Activated naive CD4-positive, alpha-beta T cell treated with anti-CD3 and anti-CD28 coated beads, Interleukin-2, amount 10 ng/mL, durations not matched to agents 7 days and 5 days (primary cell): ENCODE measurements at places on chromosomes 7 and 10.

DNA sequence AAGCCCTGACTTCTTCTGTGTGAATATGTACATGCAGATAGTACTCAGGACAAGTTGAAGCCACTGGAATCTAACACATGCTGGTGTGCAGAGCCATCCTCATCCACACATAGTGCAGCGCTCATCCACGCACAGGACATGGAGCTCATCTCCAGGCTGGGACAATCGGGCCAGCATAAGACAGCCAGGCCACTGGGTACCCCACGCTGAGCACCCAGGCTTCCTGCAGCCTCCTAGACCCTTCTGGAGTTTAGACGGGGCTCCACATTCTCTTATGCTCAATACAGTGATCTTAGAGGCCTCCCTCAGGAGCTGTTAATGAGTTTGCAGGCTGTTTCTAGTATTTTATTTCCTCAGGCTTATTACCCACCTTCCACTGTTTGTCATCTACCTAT lies 238.9 kb downstream of the TNS3 start:
- DNase-seq = no peak

DNA sequence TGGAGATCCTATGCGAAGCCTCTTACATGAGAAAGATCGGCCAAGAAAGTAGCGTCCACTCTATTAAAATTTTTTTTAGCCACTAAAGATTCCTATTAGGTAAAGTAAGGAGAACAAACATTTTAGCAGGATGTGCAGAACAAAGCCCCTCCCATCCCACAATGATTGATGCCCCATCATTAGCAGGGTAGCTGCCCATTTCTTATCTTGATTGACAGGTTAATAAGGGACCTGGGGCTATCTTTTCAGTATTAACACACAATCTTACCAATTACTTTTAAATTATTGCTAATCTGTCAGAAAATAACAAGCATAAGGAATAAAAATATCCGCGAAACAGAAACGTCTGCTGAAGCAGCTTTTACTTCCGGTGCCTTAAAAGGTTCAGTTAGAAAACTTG lies 5.1 kb downstream of the FZD8 start:
- no peak for DNase-seq

GRCh38 chr10:118720685-118721538 lies 33.9 kb downstream of the CACUL1 start:
- peak; percentile 73 for DNase-seq

GRCh38 chr7:151131592-151132293 lies 35.8 kb downstream of the GBX1 start:
- no peak for DNase-seq

GRCh38 chr7:113608782-113609181 lies 310.0 kb downstream of the PPP1R3A start:
- DNase-seq = no peak

DNA sequence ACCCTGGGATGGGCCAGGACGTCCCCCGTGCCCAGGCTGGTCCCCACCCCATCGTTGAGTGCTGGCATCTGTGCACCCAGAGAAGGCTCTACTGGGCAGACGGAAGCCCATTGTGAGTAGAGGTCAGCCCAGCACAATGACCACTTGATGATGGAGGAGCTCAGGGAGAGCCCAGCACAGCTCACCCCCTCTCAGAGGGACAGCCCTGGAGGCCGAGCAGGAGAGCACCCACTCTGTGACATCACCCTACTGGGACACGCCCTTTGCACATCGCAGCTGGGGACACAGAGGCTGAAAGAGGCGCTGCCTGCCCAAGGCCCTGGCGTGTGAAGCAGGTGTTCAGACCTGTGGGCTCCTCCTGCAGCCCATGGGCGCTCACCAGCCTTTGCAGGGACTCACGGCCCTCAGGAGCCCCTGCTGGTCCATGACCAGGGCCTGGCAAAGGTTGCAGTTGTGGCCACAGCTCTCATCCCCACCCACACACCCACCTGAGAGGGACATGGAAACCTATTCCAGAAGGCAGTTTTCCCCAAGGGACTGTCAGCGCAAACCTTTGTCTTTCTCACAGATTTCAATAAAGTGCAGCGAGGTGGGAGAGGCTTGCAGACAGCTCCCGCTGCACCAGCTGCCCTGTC lies 67.2 kb upstream of the PPP2R2D start:
- no peak for DNase-seq

DNA sequence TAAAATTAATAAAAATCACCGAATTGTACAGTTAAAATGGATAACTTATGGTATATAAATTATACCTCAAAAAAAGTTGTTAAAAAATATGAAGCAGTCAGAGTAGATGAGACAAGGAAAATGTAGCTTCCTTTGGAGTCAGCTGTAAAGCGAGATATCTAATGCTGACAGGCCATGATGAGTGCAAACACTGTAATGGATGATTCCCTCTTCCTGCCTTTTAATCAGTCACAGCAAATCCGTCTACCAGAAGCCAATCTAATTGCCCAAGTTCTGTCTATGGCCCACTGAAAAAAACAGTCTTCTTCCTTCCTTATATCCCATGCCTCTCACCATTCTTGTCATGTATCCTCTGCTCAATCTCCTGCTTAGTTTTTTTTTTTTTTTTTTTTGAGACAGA lies 59.9 kb upstream of the DNAJB12 start:
- DNase-seq = no peak

GRCh38 chr7:113137241-113137640 lies 18.9 kb upstream of the SMIM30 start:
- no peak for DNase-seq

- DNase-seq = no peak
These were observed 31.9 kb downstream of the MRC1 start for GRCh38 chr10:17841050-17841449.

- DNase-seq = no peak
These were observed 12.8 kb upstream of the PRKAG2 start for GRCh38 chr7:151889406-151890354.

DNA sequence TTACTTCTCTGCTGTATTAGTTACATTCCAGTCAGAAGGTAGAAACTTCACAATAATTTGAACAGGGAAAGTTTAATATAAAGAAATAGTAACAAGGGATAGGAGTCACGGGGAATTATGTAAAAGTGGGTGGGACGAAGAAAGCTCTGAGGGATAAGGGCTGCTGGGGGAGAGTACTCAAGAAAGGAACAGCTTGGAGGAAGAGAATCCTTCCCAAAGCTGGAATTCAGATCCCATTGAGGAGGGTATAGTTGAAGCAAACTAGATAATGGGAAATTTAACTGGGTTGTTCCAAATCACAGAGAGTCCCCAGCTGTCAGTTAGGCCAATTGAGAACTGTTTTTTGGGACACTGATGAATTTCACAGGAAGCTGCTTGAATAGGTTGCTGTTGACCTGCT lies 53.2 kb upstream of the MACC1 start:
- no peak for DNase-seq

GRCh38 chr10:30820261-30820991 lies 190.9 kb upstream of the LYZL2 start:
- DNase-seq = no peak

GRCh38 chr7:12007576-12007975 lies 175.6 kb upstream of the THSD7A start:
- no peak for DNase-seq

GRCh38 chr10:71316056-71316785 lies 2.8 kb upstream of the SLC29A3 start:
- DNase-seq = no peak

GRCh38 chr7:155509359-155509724 lies 37.0 kb downstream of the CNPY1 start:
- no peak for DNase-seq

DNA sequence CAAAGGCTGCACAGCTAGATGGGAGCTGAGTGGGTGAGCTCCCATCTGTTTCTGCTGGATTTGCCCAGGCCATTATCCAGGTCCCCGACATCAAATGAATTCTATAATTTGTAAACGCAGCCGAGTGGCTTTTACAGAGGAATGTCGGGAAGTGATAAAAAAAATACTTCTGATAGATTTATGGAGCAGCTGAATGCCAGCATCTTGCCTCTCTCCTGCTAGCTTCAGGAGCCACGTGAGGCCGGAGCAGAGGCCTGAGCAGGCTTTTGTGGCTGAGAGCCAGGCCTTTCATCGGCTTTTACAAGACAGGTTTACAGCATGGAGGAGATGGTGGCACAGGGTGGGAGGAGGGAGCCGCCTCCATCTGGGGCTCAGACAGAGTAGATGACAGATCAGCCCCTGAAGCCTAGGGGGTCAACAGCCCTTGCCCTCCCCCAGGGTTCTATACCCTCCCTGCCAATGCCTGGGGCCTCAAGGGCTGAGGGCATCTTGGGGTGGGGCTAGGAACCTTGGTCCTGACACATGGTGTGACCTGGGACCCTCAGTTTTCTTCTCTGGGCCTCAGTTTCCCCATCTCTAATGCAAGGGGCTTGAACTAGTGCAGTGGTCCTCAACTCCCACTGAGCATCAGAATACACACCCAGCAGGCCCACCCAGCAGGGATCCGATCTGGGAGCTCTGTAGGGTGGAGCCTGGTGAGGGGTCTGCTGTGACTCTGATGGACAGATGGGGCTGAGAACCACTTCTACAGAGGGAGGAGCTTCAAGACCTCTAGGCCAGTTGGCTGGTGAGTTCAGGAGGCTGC lies 44.2 kb upstream of the PCBD1 start:
- DNase-seq = no peak

GRCh38 chr10:69957241-69957885 lies 95.3 kb upstream of the MACROH2A2 start:
- DNase-seq = no peak

DNA sequence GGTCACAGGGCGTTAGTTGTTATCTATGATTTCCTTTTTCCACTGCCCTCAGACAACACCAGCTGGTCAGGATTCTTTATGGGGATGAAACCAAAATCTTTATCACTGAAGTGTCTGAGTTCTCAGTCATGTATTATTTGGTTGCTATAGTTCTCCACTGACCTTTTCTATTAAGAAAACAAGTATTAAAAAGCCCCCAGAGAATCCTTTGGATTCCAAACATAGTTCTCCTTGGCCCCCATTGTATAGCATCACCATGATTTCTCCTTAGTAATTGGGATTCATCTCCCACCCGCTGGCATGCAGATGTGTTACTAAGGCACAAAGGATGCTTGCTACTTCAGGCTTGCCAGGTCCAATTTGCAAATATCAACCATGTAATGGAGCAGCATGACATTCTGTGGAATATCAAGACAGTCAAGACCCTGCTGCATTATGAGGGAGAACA lies 94.3 kb downstream of the IQUB start:
- DNase-seq = no peak

GRCh38 chr7:117774943-117775342 lies 98.3 kb downstream of the CTTNBP2 start:
- DNase-seq = no peak

- DNase-seq = no peak
These were observed 8.2 kb downstream of the ZFAND2A start for GRCh38 chr7:1151653-1152425.

DNA sequence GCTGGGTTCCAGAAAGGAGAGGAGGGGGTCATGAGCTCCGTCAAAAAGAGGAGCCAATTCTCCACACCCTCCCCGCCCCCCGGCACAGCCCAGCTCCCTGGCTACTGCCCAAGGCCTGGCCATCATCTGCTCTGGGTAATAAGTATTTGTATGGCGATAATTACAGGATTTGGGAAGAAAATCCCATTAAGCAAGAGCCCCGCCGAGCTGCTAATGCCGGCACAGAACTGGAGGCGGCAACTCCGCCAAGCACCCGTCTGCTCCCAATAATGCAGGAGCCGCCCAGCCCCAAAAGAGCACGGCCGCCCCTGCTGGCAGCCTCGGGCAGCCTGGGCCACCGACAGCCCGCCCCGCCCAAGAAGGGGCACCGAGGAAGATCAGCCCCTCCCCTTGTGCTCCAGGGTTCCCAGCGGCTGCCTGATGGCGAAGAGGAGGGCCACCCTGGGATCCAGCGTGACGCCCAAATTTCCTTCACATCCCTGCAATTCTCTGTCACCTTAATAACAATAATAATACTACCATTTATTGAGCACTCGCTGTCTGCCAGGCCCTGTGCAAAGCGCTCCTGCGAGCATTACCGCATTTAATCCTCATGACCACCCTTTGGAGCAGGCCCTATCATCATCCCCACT lies 5.9 kb downstream of the SLIT1 start:
- DNase-seq = no peak

DNA sequence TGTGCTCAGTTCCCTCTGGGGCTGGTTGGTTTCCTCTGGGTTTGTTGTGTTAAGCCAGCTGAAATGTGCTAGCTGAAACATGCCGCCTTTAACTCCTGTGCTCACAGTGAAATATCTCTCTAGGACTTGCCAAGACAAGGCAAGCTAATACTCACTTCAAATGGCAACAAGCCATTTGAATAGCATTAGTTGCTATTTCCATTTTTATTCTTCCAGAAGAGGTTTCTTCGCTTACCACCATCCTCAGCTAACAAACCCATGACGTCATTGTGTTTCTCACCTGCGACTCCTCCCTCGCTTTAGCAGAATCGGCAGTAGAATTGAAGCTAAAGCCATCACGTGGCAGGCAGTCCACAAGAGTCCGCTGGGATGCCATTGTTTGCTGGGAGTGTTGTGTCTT lies 61.3 kb downstream of the ZNF22 start:
- no peak for DNase-seq

- DNase-seq = no peak
These were observed 25.0 kb downstream of the ABLIM1 start for GRCh38 chr10:114632869-114633715.

GRCh38 chr7:150876817-150877526 lies 24.7 kb downstream of the AOC1 start:
- DNase-seq = peak; percentile 56

GRCh38 chr10:111209692-111210091 lies 132.9 kb downstream of the ADRA2A start:
- DNase-seq = no peak

DNA sequence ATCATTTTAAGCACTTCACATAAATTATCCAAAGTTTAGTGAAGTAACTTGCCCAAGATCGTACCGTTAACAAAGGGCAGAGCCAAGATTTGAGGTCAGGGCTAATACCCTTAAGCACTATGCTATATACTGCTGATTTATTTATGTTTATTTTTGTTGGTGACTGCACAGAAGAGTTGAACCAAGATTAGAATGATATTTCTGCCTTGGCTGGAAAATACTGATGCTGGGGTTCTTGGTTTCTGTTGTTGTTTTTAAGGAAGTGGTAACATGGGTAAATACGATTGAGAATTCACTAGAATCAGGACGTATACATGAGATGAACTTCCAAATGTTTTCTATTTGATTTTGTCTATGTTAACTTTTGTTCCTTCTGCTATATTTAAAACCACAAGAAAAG lies 9.3 kb downstream of the ADD3 start:
- DNase-seq = no peak

GRCh38 chr10:13340068-13340467 lies 8.0 kb downstream of the SEPHS1 start:
- DNase-seq = no peak

GRCh38 chr10:317271-317769 lies 182.1 kb downstream of the ZMYND11 start:
- no peak for DNase-seq

- DNase-seq = no peak
These were observed at the start of gene MMD2 for GRCh38 chr7:4958477-4959301. MMD2 (minus strand) TSS chr7:4959187; CDS start chr7:4959017, 170 bp downstream.
